Activated CD4-positive, CD25-positive, alpha-beta regulatory T cell (primary cell): ENCODE measurements at places on chromosomes 11 and 22.

DNA sequence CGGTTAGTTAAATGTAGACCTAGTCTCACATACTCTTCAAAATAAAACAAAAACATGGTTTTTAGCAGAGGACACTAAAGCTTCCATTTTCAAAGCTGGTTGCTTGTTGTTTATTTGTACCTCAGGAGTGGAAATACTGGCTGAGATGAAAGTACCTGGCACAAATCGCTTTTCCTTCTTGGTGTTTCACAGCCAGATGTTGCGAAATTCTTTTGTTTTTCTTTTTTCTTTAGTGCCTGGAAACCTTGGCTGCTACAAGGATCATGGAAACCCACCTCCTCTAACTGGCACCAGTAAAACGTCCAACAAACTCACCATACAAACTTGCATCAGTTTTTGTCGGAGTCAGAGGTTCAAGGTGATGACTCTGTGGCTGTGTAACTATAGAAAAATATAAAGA, 48.3 kb downstream of the KREMEN1 start:
- DNase-seq = no peak

DNA sequence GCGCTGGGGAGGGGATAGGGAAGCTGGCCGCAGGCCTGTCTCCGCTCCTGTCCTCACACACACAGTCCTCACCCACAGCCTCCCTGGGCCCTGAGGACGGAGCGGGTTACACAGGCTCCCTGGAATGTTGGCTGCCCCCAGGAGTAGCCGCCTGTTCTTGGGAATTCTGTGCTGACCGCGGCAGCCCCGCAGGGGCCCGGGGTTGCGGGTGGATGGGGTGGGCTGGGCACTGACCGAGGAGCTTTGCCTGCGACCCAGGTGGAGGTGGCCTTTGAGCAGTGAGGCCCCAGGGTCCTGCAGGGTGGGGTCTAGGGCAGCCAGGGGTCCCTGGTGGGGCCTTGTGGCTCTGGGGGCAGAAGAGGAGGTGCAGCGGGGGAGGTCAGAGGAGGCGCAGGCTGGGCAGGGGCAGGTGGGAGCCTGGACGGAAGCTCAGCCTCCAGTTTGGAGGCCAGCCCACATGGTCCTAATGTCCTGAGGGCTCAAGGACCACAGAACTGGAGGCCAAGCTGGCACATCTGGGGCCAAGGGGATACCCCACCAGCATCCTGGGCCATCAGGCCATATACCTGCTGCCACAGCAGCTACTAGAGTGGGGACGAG, 6.6 kb upstream of the MRGPRG start:
- no peak for DNase-seq

- no peak for DNase-seq
Observed at GRCh38 chr11:7253800-7254199, 2.1 kb downstream of the SYT9 start.

DNA sequence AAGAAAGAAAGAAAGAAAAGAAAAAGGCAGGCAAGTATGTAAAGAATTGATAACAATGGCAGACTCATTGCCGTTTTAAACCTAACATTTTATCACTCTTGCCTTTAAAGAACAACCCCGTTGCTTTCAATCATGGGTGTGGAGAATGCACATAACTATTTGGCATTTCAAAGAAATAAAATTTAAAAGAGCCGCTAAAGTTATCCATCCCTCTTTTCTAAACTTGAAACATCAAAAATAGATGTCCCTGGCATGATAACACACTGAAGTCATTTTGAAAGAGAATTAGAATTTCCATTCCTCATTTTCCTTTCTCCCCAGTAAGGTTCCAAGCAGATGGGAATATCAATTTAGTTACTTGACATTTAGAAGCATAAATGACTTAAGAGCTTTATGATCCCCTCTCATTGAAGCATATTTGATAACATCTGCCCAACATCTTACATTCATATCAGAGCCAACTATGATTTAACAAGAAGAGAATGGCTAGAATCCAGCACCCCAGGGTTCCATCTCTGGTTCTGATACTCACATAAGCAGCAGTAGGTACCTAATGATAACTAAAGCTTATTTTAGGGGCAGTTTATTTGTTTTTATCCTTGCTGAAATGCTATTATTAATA, 529.6 kb upstream of the LRRC4C start:
- no peak for DNase-seq

DNA sequence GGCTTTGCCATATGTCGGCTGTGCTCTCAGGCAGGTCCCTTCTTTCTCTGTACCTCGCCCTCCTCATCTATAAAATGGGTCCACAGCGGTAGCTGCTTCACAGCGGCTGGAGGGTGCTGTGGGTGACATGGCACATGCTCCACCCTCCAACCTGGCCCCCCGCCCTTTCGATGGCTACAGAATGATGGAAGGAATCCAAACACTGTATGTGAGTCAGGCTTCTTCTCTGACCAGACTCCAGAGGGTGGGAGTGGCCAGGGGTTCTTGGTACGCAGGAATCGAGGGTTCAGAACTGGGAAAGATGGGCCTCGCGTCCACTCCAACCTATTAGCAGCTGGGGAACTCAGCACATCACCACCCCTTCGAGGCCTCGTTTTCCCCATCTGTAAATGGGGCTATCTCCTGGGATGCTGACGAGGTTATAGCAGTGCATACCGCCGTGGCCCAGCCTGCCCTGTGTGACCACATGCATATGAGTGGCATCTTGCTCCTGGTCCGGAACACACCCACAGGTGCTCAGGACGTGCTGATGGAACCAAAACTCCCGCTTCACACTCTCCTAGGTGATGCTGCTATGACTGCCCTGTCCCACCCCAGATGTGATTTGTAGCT, 26.4 kb downstream of the MN1 start:
- DNase-seq = no peak

GRCh38 chr22:42893371-42894150, 36.5 kb upstream of the ARFGAP3 start:
- DNase-seq = no peak

- peak; percentile 33 for DNase-seq
Observed at GRCh38 chr22:20566420-20567260, 59.2 kb downstream of the MED15 start.

DNA sequence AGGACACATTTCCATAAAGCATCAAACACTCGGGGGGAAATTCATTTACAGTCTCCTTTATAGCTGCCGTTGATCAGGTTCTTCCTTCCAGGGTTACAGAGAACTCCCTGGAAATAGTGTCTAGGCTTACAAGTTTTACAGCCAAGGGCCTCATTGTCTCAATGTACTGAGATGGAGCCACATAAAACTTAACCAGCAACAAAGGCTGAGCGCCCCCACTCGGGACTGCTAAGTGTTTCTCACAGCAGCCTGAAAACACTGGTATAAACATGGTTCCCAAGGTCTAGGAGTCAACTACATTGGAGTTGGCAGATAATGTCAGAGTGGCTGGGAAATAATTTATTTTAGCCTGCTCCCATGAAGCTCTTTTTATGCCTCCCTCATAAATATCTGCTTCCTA, 686.2 kb downstream of the OPCML start:
- no peak for DNase-seq

DNA sequence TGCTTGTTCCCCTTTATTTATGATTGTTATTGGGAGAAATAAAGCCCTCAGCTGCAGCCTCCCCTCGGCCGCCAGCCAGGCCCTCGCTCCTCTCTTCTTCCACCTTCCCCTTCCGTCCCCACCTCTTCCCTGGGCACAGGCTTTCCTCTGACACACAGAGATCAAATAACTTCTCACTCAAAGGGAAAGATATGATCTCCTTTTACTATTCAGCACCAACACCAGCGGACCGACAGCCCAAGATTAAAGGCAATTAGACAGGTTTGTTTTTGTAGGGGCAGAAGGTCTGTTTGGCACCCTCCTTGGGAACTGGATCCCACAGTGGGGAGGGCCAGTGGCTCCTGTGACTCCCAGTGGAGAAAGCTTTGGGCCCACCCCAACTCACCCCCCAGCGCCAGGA, 23.0 kb downstream of the NECTIN1 start:
- no peak for DNase-seq

GRCh38 chr22:28237112-28237511, 318.1 kb upstream of the PITPNB start:
- DNase-seq = no peak

DNA sequence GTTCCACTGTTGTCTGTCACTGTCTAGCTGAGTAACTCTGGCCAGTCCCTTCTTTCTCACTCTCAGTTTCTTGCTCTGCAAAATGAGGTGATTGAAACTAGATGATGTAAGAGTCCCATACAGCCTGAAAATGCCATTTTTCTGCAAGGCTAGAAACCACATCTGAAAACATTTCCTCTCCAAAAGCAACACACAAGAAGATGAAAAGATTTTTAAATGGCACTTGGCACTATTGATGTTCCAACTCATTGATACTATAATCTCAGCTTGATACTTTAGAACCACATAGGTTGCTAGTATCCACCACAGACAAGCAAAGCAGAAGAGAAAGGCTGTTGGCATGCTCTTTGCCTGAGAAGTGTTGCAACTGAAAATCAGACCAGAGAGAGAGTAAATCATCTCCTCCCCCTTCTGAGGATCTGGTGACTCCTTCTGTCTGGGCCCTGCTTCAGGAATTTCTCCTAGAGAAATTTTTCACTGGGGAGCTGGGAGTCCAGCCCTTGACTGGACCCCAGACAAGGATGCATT, 1217.9 kb downstream of the LRRC4C start:
- DNase-seq = no peak

GRCh38 chr11:122103726-122104125, 12.3 kb downstream of the BLID start:
- DNase-seq = no peak

- DNase-seq = no peak
Observed at GRCh38 chr11:14320020-14320419, 39.0 kb downstream of the RRAS2 start.

DNA sequence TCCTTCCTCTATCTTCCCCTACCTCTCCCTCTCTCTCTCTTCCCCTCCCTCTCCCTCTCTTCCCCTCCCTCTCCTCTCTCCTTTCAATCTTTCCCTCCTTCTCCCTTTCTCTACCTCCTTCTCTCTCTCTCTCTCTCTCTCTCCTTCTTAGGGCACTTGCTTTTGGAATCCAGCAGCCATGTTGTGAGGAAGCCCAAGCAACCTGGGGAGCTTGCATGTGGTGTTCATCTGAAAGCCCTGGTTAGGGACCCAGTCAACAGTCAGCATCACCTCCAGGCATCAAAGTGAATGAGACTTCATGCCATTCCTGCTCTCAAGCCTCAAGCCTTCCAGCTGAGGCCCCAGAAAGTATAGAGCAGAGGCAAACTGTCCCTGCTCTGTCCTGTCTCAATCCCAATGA, 65.6 kb upstream of the SHISAL1 start:
- DNase-seq = no peak

DNA sequence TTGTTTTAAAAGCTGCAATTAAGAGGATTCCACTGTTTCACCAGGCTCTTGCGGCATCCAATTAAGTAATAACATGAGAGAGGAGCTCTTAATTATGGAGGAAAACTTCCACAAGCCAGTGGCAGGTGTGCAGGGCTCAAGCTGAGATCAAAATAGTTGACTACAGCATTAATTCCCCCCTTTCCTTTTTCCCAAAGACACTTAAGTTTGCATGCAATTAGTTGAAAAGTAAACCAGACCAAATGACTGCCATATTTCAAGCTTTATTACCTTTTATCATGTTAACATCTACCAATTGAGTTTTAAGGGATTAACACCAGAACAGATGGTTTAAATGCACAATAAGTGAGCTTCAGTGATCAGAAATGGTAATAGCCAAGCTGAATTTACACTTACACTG, 32.1 kb downstream of the FAM168A start:
- no peak for DNase-seq

DNA sequence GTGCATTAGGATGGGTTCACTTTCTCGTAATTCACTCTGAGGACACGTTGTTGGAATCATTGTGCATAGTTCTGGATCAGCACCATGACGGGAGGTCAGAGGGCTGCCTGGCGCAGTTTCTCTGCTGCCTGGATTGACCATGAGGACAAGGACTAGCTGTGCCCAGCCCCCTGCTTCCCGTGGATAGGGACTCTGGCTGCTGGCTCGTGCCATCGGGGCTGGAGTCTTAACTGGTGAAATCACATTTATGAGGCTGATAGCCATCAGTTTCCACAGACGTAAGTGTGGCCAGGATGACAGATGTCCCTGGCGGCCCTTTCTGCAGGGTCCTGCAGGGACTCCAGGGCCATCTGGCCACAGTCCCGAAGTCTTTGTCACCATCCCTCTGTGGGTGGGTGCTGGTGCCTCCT, 24.1 kb upstream of the GRAMD4 start:
- DNase-seq = no peak

GRCh38 chr11:6991227-6991626, 28.9 kb downstream of the ZNF214 start:
- no peak for DNase-seq

DNA sequence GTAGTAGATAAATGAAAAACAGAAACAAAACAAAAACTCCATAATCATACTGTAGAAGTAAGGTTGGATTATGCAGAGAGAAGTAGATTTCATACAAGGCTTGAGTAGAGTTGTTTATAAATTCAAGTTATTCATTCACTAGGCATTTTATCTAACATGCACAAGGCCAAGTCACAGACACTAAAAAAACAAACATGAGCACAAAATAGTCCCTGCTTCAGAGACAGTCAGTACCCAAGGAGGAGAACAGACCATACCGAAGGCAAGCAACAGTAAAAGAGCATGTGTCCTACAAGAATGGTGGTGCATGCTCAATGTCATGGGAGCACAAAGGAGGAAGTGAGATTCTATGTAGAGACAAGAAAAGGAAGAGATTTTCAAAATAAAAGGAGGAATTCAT, 796.5 kb upstream of the LRRC4C start:
- no peak for DNase-seq

DNA sequence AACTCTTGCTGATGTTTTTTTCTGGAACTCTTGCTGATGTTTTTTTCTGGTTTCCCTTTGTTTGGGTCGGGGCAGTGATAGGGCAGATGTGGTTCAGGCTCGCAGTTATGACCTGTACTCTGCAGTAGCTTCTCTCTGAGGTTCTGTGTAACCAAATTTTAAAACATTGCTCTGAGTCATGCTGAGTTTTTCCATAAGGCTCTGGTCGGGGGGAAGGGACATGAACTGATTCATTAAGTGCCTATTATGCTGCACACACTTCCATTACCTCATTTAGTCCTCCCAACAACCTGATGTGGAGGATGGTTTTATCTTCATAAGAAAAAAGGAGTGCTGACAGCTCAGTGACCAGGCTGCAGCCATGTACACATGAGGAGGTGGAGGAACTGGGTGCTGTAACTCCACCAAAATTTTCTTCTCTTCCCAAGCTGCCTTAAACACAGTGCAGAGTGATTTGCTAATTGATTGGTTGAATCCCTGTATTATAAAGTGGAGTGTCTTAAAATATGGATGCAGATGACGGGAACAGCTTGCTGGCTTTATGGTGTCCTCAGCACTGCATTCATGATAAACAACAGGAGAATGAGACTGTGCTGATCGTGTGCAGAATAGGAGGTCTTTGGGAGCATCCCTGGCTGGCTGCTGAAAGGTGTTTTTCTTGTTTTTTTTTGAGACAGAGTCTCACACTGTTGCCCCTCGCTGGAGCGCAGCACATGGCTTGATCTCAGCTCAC, 19.1 kb downstream of the TNRC6B start:
- no peak for DNase-seq

DNA sequence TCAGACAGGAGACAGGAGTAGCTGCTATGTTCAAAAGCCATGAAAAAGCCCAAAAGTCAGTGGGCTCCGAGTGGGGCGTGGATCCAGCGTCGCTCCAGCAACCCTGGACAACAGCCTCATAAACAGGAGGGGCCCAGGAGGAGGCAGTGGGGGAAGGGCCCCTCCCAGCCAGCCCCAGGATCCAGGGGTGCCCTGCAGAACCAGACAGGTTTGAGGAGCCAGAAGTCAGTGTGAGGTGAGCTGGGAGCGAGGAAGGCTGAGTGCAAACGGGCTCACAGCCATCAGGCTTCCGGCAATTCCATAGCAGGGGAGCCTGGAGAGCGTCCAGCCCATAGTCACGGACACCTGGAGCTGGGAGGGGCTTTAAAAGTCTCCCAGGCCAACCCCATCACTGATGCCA, 217.7 kb downstream of the MN1 start:
- no peak for DNase-seq

- no peak for DNase-seq
Observed at GRCh38 chr11:100061006-100061405, 626.1 kb upstream of the ARHGAP42 start.
